ENCODE measurements at places on chromosomes 4 and X. TPM values are rescaled to one million over a fixed set of nuclear protein-coding genes. Genes with fewer than 3 reads are reported as not detected.
A peak's percentile ranks its signal among the peaks of the same experiment; 100 is the strongest.

DNA sequence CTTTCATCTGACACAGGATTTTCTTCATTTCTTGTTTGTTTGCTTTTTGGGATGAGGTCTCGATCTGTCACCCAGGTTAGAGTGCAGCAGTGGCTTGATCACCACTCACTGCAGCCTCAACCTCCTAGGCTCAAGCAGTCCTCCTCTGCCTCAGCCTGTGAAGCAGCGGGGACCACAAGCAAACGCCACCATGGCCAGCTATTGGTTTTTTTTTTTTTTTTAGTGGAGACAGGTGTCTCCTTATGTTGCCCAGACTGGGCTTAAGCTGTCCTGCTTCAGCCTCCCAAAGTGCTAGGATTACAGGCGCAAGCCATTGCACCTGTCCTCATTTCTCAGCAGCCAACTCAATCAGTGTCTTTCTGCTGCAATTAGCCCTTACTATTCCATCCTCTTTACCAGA is 10.3 kb downstream of the SPRY1 start:
- no peak for DNase-seq

DNA sequence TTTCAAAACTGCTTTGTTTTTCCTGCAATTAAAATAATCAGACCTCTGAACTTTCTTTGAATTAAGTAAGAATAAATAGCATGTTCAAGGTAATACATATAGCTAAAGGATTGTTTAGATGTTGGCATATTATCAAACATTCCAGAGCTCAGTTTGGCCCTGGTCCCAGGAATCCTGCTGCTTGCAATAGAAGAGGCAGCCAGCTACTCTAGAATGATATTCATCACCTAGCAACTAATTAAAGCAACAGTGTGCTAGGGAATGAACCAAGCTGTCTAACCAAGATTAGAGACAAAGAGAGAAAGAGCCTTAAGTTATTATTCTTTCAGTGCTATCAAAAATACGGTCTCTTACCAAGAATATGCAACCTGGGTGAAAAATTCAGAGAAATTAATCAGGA is 460.9 kb downstream of the GABRG1 start:
- no peak for DNase-seq

GRCh38 chr4:126047114-126047513 is 732.4 kb downstream of the FAT4 start:
- DNase-seq, result no peak

GRCh38 chr4:123430031-123430430 is 33.4 kb downstream of the SPRY1 start:
- DNase-seq, result no peak

DNA sequence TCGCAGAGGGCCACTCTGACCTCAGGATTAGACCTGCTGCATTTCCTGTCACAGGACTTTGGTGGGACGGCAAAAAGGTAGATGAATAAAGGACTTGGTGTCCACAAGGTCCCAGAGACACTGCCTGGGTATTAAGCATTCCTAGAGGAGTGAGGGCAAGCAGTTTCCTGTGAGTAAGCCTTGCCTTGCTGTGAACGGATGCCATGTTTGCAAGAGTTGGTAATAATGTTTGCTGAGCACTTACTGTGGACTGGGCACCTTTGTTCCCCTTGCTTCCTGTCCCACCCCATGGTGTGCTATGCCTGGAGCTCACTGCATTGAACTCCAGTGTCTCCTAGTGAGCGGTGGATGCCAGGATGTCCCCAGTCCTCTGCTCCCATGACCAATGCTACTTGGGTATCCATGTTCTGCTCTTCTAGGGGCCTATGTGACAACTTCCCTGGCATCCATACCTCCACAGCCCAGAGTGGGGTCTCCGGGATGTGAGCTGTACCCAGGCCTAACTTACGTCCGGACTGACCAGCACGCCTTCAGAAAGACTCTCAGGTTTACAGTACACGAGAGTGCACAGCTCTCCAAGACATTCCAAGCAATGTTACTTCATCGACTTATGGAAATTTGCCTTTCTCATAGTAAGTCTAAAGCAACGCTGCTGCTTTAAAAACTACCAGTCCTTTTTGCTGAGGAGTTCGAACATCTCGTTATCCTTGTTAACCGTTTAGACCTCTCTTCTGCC is 95.5 kb upstream of the MSX1 start:
- DNase-seq, result no peak

DNA sequence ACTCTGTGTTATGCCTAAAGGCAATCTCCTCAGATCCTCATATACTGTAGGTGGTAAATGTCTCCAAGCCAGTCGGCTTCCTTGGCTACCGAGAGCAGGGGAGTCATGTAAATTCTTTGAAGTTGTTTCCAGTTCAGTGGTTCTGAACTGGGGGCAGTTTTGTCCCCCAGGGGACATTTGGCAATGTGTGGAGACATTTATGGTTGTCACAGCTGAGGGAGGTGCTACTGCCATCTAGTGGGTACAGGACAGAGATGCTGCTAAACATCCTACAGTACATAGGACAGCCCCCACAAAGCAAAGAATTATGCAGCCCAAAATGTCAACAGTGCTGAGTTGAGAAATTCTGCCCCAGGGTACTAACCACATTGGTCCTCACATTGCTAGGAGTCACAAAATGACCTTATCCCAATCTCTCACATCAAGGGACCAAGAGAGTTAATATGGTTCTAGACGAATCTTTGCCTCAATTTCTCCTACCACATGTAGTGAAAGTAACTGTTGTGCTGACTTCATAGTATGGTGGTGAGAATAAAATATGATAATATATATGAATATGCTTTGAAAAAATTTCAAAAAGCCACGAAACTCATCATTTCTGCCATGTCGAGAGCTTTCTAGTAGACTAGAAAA is 104.4 kb upstream of the ARHGAP24 start:
- DNase-seq, result peak; percentile 22

DNA sequence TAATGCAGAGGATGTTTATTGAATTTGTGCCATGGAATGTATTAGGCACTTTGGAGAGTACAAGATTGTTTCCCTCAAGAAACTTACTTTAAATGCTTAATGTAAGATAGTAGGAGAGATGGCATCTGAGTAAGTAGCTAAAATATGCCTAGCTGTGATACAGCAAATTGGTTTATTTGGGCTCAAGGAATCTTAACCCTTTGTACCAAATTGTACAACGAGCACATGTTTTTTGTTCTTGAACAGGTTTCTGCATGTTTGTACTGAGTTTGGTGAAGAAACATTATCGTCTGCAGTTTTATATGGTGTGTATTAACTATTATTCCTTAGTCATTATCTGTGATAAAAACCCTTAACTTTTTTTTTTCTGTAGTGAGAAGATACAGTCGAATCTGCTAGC is 48.6 kb downstream of the CDS1 start:
- no peak for DNase-seq

DNA sequence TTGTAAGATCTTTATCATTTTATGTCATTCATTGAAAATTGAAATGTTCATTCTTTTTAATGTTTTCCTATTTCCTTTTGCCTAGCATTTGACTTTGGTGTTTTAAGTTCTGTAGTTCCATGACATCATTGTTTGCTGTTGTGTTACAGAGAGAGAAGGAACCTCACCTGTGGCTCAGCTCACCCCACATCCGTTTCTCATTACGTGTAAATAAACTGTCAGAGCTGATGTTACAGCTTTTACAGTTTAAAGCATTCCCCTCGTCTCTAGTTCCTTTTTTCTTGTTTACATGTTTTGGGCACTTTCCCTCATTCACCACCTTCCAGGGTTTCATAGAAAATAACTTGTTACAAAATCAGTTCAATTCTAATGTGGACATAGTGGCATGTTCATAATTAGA is 137.2 kb downstream of the FNIP2 start:
- DNase-seq, result peak; percentile 55

- DNase-seq, result no peak
These were observed 78.9 kb downstream of the FAT1 start for GRCh38 chr4:186644737-186645261.

DNA sequence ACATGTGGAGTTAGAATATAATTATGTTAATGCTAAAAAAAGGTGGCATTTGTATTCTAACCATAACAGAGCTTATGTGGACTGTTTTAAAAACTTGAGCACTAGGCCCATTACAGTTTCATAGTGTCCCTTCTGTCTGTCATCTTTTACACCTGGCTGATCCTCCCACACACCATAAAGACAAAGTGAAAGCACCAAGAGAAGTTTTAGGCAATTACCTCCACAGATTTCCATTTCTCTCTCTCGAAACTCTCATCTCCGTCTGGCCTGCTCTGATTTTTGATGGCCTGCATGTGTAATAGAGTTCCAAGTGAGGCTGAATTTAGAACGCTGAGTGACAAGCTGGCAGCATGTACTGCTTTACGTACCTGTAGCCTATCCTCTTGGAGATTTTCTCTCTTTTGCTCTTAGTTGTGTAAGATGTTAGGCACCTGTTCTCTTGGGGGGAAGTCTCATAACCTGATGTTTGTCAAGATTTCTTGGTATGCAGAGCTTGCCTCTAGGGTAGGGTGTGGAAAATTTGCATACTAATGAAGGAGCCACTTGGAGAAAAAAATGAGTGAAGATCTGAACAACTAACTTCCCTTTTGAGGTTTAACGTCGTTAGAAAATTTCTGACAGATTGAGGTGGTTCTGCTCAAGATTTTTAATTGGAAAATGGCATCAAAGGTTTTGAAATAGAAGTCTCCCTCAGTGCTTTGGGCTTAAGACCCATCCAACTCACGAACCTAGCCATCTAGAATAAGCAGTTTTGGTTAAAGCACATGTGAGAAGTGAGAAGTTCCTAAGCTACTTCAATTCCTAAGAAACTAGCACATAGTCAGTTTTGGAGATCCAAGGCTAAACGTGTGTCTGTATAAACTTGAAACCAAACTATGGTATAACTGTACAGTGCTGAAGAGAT is 57.6 kb upstream of the RAP1GDS1 start:
- no peak for DNase-seq

- no peak for DNase-seq
These were observed 11.8 kb upstream of the HPGDS start for GRCh38 chr4:94354474-94354896.

DNA sequence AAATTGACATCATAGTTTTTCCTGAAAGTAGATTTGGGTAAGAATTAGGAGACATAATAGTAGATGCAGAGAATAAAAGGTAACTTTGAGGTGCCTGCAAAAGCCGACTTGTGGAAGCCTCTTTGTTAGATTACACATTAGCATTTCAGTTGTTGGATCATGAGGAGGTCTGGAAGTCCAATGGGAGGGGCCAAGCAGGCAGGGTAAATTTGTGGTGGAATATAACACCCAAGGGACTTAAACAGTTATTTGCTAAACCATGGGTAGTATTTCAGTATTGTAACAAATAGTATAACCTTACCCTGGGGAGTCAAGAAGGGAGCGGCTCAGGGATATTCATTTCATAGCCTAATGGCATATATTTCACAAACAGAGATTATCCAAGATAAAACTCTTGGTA is 810.7 kb upstream of the AMOT start:
- no peak for DNase-seq

- DNase-seq, result no peak
These were observed 557 bp upstream of the USP38 start for GRCh38 chr4:143184217-143184502.

DNA sequence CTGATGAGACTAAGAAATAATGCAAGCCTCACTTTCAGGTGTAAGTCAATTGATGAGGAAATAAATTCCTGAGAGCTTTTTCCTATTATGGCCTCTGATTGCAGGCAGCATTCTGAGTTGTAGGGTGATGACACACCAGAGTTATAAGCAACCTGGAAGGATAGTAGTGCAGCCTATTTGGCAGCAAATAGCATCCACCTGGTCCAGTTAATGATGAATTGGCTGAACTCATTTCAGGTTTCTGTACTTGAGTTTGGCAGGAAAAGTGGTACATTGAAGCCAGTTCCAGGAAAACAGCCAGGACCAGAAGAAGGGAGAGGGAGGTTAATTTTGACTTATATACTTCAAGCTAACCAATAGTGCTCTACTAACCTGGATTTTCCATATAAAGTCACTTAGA is 316.8 kb downstream of the NAF1 start:
- no peak for DNase-seq

DNA sequence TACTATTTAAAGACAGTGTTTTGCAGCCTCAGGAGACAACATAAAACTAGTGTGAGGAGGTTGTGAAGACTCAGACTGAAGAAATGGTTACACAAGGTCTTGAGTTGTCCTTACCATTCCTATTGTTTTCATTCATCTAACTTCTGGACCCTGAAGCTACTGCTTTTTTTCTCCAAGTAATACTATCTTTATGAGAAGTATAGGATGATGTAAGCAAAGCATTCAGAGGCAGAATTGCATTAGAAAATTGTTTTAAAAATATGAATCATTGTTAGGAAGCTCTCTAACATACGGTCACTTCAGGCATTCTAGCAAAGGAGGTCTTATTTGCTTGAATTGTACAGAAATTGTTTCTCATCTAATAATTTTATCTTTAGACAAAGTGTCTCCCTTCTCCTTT is 357.8 kb downstream of the TLL1 start:
- no peak for DNase-seq

DNA sequence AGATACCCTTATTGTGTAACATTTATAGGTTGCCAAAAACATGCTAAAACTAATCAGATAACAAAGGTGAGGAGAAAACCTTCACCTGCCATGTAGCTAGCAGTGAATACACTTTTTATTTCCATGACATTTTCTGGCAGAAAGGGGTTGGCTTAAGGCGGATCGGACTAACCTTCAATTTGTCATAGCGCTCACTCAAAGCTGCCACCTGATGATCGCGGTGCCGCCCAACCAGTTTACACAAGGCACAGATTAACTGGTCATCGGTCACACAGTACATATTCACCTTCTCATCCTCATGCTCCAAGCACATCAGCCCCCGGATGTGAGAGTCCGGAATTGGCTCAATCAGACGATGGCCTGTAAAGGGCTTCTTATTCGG is 53.7 kb downstream of the MID1 start:
- no peak for DNase-seq

DNA sequence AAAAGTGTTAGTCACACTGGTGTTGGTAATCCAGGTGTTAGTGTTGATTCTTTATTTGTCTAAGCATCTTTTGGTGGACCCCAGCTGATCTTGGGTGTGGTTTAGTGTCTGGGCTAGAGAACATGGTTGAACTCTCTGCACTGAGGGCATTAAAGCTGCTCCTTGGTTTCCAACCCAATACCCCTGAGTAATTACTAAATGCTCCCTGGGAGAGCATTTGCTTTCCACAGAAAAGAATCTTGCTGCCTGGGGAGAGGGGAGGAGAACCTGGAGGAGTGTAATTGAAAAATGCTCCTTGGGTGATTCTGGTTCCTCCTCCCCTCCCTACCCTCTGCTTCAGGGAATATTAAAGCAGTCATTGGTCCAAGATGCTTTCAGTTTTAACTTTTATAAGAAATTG is 3.1 kb downstream of the GUCY1B1 start:
- no peak for DNase-seq

DTHD1 gene
- total RNA-seq, result 1.3 TPM

COL25A1 gene
- not detected for total RNA-seq

USP26 gene
- total RNA-seq, result not detected

MAGED2 gene
- total RNA-seq, result 70.1 TPM

MANBA gene
- total RNA-seq, result 13.6 TPM

ITGB1BP2 gene
- total RNA-seq, result 4.4 TPM

CLDN22 gene
- not detected for total RNA-seq

XK gene
- not detected for total RNA-seq

GRIA2 gene
- not detected for total RNA-seq

Measured in activated CD4-positive, alpha-beta memory T cell treated with anti-CD3 and anti-CD28 coated beads, Interleukin-2, amount 10 ng/mL, durations not matched to agents 7 days and 5 days (primary cell).